ENCODE measurements at places on chromosomes 7 and 10.

- DNase-seq, result no peak
These were observed 239.0 kb upstream of the PHYHIPL start for GRCh38 chr10:58937423-58937822.

DNA sequence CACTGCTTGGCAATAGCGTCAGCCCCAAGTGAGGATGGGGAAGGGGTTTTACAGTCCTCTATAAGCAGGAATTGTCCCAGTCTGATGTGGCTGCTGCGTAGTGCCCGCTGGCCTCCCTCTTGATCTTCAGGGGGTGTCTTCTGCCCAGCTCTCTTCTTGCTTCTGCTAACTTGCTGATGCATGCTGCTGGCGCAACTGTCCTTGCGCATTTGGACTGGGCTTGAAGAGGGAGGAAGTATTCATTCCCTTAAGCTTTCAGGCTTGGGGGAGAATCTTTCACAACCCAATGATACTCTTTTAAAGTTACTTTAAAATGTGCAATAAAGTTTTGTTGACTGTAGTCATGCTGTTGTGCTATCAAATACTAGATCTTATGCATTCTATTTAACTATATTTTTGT lies 10.3 kb downstream of the GALNT11 start:
- DNase-seq, result no peak

DNA sequence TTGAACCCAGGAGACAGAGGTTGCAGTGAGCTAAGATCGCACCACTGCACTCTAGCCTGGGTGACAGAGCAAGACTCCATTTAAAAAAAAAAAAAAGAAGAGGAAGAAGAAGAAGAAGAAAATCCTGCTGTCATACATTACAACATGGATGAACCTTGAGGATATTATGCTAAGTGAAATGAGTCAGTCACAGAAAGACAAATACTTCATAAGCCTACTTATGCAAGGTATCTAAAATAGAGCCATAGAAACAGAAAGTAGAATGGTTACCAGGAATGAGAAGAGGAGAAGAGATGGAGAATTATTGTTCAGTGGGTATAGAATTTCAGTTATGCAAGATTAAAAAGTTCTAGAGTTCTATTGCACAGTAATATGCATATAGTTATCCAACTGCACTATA lies 466.5 kb downstream of the PLXNA4 start:
- no peak for DNase-seq

DNA sequence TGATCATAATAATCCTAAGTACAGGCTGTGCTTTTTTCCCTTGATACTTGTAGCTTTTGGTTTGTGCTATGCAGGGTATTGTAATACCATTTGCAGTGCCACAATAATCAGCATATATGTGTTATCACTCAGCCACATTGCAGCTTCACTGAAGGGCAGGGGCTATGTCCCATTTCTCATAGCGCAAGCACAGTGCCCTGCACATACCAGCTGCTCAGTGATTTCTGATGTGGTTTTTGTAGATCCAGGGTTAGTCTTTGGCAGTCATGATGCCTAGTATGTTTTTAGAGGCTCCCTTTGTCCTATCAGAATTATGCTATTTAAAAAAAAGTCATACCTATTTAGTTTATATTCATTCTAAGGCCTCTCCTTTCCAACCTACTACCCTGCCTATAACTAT lies 25.8 kb downstream of the MET start:
- no peak for DNase-seq

DNA sequence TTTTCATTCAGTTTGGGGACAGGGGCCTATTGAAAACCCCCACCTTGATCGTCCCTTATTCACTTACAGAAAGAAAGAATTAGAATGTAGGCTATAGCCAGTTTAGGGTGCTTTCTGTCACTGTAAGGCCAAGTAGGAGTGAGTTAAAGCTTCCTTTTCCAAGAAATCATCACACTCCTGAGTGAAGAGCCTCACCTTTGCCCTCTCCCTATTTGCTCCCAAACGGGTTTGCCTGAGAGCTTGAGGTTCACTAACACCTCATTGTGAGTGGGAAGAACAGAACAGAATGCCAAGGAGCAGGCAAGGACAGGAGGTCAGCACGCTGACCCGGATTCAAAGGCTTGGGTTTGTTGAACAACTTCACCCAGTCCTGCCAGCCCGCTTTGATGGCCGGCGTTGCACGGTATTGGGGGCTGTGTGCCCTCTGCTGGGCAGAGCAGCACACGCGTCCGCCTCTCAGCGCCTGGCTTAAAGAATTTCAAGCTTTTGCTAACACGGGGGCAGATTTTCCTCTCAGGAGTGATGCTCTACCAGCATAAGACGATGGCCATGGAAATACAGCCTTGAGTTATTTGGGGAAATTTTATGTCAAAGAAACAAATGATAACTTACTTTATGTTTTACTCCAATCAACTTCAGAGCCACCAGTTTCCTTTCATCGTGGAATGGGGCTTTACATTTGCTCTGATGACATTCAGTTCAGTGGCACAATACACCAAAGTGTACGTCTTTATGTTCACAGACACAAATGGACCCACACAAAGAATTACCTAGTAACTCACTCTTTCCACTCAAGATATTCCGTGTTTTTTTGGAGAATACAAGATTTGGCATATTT lies 470.0 kb downstream of the SUGCT start:
- DNase-seq, result no peak

DNA sequence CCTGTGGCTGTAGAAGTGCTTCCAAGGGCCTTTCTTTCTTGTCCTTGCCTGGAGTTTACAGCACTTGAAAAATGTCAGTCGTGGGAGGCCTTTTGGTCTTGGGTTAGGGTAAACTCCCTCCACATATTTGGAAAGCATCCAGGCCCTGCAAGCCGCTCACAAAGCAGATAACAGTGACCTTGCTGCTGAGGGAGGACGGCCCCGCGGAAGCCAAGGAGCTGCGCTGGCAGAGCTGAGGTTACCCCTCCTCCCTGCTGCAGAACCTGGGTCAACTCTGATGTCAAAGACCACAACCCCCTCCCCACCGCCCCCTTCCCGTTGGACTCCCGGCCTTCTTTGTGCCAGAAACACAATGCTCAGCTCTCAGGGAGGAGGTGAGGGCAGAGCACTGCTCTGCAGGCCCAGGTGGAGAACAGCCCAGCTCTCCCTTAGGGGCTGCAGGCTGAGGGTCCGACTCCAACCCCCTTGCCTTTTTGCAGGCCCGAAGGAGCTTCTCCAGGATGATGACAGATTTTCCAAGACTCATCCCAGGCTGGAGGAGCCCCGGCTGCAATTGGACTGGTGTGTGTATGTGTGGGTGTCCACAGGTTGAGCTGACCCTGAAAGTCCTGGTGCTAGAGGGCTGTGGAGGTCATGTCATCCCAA lies 957.6 kb upstream of the ZNF722 start:
- DNase-seq, result no peak

DNA sequence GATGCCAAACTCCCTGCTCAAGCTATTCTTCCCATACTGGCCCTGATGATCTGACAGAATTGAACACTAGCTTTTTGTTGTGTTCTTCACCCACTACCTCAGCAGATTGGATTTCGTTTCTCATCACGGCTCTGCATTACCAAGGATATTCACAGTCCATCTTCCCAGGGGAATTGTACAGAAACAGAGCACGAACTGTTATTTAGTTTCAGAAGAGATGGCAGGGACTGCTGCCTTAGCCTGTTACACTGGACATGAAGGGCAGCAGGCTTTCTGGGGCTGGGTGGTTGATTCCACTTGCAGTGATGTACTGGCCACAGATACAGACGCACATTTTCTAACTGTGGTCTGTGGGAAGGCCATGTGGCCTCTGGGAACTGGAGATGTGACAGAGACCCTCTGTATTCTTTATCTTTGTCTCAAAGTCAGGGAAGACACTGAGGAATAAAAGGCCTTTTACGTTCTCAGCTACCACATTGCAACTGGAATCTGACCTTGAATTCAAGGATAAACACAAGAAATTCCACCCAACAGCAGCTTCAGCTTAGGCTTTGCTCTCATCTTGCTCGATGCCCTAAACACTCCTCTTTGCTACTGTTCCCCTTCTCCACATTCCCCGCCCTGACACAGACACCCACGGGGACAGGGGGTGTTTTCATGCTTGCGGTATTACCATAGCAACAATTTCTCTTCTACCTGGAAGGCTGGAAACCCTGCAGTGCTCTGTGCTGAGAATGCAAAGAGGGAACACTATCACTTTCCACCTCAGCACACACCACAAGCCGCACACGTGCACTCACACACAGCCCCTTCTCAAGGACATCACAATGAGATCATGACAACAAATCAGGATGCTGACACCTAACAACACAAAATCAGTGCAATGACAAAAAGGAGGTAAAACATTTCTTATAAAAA lies 81.7 kb downstream of the RNF216 start:
- no peak for DNase-seq

GRCh38 chr10:92024700-92025099 lies 101.1 kb downstream of the BTAF1 start:
- no peak for DNase-seq

All from SK-N-MC (cell line).